HS-5 (cell line): ENCODE measurements at places on chromosomes 6 and 20.

GRCh38 chr6:75526502-75527127 is 33.0 kb upstream of the FILIP1 start:
- peak; percentile 52 for DNase-seq

DNA sequence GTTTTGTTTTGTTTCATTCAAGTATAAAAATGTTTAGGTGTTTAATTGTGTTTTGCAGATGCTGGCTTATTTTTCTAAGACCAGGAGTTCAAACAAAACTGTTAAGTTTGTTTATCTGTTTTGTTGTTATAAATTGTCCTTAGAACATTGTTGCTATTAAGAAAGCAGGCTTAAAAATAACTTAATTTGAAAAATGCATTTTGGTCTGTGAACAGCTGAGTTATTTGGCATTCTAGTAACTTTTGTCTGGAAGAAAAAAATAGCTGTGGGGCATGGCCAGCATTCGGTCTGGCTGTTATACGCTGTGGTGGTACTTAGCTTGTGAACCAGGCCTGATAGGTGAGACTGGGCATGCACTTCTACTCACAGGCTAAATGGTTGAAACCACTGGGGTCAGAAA is 37.8 kb downstream of the SLX4IP start:
- no peak for DNase-seq

DNA sequence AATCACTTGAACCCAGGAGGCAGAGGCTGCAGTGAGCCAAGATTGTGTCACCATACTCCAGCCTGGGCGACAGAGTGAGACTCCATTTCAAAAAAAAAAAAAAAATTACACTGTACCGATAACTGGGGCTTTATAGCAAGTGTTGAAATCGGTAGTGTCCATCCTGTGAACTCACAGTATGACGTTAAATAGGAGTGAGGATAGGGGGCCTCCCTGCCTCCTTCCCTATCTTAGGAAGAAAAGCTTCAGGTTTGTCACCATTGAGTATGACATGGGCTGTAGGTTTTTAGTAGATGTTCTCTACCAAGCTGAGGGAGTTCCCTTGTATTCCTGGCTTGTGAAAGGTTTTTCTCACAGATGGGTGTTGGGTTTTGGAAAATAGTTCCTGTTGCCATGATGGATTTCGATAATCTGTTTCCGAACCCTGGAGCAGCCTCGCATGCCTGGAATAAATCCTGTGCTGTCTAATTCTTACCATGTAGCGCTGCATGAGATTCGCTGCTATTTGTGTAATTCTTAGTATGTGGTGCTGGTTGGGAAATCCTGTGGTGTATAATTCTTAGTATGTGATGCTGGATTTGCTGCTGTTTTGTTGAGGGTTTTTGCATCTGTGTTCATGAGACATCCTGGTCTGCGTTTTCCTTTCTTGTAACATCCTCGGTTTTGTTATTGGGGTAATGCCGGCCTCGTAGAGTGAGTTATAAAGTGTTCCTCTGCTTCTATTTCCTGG is 23.6 kb downstream of the NTSR1 start:
- DNase-seq, result no peak

- peak; percentile 19 for DNase-seq
These were observed 49.3 kb upstream of the SCAF8 start for GRCh38 chr6:154683756-154684523.

- DNase-seq, result no peak
These were observed 15.7 kb downstream of the SLC22A1 start for GRCh38 chr6:160137130-160137988.

DNA sequence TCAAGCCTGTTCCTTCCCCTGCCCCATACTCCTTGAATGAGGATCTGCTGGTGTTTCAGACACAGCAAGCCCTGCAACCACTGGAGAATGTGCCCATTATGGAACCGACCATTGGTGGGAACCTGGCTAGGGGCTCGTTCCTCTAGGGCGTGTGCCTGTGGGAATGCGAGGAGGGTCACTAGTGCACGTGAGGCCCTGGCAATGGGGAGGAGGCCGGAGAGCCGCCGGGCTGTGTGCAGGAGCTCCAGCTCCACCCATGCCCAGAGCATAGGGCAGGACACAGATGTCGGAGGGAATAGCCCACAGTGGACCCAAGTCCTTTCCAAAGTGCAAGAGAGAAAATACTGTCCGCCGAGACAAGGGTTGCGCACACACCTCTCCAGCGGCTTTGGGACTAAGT is 99.3 kb downstream of the ERMARD start:
- no peak for DNase-seq

DNA sequence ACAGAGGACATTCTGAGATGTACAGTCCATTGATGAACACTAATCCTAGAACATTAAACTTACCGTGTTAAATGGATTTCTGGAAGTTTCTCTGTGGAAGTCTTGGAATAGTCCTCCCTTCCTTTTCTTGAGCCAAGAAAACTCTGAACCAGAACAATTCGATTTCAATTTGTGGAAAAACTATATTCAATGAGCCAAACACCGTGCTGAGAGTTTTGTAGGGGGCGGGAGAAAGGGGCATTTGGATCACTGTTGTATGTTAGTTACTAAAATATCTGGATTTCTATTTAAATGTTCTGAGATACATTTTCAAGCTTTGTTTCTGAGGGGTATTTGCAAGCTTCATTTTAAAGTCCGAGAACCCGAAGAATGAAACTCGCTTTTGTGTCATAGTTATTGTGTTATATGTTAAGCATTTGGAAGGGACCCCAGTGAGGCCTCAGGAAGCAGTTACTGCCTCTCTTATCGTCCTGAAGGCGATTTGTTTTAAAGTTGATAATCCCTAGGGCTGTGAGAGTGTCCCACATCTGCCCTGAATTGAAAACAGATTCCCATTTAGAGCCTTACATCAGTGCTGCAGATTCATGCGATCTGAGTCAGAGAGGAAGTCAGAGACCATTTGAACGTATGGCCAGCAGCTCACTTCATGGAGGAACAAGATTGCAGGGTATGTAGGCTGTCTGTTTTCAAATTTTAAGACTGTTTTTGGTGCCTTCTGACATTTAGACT is 70.8 kb upstream of the SASH1 start:
- DNase-seq, result peak; percentile 94

DNA sequence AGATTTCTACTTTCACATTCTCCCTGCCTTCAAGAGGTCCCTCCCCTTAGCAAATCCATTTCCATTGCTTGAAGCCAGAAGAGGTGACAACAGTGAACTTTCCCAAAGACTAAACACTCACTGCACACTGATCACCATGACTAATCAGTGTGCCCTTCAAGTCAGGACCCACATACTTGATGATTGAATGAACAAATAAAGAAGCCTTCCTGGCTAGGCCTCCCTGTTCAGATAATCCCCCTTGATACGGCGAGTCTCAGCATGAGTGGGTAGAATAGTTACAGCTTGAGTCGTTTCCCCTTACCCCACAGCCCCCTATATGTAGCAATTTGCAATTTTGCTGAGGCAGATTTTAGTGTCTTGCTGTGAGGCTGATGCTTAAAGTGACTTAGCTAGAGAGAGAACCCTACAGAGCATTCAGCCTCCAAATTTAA is 102.2 kb downstream of the UNC5CL start:
- peak; percentile 74 for DNase-seq

DNA sequence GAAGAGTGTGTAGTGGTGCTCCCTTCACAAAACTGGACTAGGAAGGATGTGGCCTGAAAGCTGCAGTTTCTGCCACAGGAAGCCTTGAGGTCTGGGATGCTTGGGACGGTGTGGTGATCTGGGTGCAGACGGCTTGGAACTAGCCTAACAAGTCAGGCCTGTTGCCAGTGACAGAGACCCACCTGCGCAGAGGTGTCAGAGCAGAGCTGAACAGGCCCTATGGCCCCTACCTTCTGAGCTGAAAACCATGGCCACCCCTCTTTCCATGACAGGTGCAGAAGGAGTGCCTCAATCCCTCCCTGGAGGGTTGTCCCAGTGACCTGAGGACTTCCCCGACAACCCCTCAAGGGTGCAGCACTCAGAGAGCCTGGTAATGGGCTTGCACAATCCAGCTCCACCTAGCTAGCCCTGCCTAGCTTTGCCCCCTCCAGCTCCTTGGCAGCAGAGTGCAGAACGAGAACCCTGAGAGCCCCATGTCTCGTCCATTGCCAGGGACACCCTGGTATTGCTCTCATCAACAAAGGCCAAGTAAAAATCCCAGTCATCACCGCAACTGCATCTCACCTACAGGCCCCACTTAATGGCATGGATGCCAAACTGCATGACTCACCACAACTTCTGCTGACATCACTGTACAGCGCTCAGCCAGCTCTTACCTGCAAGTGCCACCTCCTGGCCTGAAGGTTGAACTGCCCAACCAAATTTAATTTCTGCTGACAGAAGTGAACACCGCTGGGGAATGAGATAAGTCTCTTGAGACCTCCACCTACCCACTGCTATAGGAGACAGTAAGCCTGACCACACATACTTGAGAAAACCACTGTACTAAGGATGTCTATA is 563.1 kb downstream of the TFAP2A start:
- no peak for DNase-seq

- DNase-seq, result no peak
These were observed 60.3 kb downstream of the ME1 start for GRCh38 chr6:83370567-83370966.

GRCh38 chr6:35698858-35699257 is 10.1 kb upstream of the FKBP5 start:
- no peak for DNase-seq

GRCh38 chr20:40262219-40262618 is 426.8 kb downstream of the MAFB start:
- no peak for DNase-seq

DNA sequence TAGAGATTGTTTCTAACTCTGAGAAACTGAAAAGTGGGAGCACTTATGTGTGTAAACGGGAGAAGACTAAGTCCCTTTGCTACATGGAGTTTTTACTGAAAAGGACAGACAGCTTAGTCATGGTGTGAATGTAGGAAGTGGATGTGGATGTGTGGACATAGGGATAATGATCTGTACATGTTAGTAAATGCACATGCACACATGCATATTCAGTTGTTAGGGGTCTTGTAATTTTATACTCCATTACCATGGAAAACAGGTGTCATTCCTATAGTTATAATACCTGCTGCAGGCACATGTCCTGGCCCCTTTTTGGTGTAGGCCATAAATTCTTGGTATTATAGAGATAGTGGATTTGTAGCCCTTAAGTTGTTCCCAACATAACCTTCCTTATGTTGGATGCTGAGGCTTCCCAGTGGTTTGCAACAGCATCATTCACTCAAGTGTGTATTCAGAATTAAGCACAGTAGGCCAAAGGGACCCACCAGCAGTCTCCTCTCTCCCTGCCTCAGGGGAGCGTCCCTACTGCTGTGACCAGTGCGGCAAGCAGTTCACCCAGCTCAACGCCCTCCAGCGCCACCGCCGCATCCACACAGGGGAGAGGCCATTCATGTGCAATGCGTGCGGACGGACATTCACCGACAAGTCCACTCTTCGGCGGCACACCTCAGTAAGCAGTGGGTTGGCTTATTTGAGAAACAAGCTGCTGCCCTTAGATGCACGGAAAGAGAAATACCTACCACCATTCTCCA is 7.3 kb downstream of the GZF1 start:
- no peak for DNase-seq

GRCh38 chr6:42158011-42158410 is 15.2 kb upstream of the GUCA1A start:
- DNase-seq, result no peak

GRCh38 chr20:17560344-17561074 is 9.4 kb upstream of the DSTN start:
- DNase-seq, result no peak

DNA sequence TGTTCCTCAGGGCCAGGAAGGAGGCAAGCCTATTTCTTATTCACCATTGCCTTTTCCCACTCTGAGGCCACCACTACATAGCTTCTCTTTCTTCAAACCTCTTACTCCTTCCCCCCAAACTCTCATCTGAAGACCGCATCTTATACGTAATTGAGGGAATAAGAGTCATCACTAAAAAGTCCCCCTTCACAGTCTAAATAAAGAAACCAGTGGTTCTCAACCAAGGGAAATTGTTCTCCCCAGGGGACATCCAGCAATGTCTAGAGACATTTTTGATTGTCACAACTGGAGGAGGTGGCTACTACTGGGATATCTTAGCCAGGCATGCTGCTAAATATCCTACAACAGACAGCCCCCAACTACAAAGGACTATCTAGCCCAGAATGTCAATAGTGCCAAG is 327.6 kb upstream of the CNR1 start:
- DNase-seq, result no peak

DNA sequence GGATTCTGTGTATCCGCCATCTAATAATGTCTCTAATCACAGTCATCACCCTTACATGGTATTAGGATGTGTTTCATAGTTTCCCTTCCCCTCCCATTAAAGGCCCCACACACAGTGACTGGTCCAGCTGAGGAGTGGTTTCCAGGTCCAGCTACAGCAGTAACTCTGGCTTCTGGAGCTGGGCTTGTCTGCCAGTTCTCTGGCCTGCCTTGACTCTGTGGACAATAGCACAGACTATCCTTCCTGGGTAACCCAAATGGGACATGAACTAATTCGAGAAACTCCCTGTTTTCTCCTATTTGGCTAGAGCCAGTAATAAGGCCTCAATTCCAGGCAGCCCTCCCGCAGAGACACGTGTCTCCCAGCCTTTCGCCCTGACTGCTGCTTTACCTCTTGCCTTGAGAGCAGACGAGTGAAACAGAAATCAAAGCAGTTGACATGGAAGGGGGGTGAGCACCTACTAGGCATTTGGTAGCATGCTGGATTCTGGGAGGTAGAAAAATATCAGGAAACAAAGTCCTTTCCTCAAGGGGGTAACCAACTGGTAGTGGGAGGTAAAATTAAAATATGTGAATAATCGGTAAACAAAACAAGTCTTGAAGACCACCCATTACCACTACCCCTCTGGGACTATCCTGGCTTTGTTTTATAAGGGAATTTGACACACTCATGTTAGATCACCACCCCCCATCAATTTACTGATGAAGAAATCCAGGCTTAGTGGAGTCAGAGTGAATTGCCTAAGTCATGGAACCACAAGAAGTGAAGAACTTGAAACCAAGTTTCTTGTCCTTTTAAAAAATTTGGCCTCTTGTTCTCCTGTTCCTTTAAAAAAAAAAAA is 1.2 kb downstream of the TRAF3IP2 start:
- DNase-seq, result peak; percentile 53

GRCh38 chr6:41642960-41643898 is 5.0 kb downstream of the MDFI start:
- DNase-seq, result no peak

DNA sequence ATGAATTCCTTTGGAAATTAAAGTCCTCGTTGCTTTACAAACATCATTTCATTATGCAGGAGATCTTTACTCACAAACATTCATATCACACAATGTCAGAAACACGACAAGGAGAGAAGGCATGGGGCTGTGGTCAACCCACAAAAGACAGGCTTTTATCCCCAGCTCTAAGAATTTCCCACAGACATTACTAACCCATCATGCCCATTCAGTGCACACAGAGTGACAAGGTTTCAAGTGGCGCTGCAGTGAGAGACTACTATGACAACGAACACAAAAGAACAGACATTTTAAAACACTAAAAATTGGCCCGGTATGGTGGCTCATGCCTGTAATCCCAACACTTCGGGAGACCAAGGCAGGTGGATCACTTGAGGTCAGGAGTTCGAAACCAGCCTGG is 579.8 kb upstream of the AGPAT4 start:
- DNase-seq, result no peak

DNA sequence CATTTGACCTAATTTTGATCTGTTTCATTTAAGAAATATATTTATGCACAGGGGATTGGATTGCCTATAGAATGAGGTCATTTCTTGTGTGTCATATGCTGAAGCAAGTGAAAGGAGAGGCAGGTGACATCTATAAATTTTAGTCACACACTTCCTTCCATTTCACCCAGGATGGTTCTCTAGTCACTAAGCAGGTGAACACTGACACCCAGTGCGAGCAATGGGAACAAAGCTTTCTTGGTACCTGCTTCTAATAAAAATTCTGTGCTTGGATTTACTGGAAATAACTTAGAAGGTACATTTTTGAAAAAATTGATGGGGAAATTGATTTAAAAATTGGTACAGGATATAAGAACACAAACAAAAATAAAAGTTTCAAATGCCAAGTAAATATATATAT is 66.9 kb upstream of the MC3R start:
- no peak for DNase-seq
